SJSA1 (cell line): ENCODE measurements at places on chromosomes 11 and 22.
A peak's percentile ranks its signal among the peaks of the same experiment; 100 is the strongest.

- no peak for DNase-seq
Measured at GRCh38 chr11:123525097-123525496, 95.0 kb downstream of the GRAMD1B start.

- DNase-seq, result peak; percentile 48
Measured at GRCh38 chr11:4539603-4540219, 5.3 kb upstream of the OR52M1 start.

GRCh38 chr11:61968758-61969390 lies 1.4 kb upstream of the FTH1 start:
- no peak for DNase-seq

DNA sequence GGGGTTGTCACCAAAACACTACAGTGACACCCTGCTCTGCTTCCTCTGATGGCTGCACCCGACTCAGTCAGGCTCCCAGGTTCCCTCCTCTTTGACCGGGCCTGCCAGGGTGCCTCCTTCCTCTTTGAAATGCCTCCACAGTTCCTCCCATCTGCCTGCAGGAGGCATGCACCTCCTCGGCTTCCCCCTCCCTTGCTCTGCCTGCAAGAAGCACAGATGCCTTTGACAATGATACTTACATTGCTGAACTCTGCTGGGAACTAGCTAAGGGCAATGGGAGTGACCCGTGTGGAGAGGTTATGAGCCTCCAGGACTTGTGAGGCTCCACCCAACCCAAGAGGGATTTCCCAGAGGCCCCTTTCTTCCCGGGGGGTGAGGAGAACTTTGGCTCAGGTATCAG lies 674.1 kb downstream of the OPCML start:
- DNase-seq, result no peak
